ENCODE measurements at places on chromosomes 7 and 10.

GRCh38 chr10:5282137-5282536 is 82.6 kb upstream of the UCN3 start:
- DNase-seq: no peak

- DNase-seq: no peak
These were observed 62.0 kb upstream of the NAMPT start for GRCh38 chr7:106346678-106347217.

DNA sequence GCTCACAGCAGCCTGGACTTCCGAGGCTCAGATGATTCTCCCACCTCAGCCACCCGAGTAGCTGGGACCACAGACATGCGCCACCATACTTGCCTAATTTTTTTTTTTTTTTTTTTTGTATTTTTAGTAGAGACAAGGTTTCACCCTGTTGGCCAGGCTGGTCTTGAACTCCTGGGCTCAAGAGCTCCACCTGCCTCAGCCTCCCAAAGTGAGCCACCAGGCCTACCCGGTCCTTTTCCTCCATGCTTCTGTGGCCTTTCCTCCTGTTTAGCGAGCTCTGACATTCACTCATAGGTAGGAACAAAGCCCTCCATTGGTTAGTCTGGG is 50.1 kb upstream of the SRPK2 start:
- no peak for DNase-seq

DNA sequence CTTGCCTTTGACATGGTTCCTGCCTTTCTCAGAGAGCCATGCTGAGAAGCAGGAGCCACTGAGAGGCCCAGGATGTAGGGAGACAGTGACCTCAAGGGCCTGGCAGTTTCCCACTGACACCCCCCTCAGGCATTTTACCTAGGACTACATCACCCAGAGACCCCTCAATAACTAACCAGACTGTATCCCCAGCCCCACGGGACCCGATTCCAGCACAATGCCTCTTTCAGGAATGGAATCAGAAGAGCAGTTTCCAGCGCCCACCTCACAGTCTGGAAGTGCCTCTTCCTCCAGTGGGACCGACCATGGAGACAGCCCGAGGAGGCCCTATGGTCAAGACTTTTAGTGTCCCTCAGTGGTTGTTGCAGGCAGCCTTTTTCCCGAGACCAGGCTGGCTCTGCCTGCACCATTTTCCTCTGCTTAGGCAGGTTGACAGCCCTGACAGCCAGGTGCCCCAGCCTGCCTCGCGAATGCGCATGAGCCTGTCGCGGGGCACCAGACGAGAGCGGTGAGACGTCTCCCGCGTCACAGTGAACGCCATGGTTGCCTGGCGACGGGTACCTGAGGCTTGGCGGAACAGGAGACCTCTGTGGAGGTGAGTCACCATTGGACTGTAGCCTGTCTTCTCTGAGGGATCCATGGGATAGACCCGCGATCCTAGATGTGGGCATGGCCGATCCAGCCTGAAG is 28.4 kb upstream of the ZNF273 start:
- DNase-seq: no peak

DNA sequence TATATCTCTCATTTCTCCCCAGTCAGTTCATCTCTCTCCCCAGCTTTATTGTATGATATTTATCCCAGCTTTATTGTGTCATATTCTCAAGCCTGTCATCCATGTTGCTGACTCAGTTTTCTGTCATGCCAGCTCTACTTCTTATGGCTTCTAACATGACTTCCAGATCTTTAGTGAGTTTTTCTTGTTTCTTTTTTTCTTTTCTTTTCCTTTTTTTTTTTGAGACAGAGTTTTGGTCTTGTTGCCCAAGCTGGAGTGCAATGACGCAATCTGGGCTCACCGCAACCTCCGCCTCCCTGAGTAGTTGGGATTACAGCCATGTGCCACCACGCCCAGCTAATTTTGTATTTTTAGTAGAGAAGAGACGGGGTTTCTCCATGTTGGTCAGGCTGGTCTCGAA is 28.7 kb upstream of the CALU start:
- DNase-seq: no peak

DNA sequence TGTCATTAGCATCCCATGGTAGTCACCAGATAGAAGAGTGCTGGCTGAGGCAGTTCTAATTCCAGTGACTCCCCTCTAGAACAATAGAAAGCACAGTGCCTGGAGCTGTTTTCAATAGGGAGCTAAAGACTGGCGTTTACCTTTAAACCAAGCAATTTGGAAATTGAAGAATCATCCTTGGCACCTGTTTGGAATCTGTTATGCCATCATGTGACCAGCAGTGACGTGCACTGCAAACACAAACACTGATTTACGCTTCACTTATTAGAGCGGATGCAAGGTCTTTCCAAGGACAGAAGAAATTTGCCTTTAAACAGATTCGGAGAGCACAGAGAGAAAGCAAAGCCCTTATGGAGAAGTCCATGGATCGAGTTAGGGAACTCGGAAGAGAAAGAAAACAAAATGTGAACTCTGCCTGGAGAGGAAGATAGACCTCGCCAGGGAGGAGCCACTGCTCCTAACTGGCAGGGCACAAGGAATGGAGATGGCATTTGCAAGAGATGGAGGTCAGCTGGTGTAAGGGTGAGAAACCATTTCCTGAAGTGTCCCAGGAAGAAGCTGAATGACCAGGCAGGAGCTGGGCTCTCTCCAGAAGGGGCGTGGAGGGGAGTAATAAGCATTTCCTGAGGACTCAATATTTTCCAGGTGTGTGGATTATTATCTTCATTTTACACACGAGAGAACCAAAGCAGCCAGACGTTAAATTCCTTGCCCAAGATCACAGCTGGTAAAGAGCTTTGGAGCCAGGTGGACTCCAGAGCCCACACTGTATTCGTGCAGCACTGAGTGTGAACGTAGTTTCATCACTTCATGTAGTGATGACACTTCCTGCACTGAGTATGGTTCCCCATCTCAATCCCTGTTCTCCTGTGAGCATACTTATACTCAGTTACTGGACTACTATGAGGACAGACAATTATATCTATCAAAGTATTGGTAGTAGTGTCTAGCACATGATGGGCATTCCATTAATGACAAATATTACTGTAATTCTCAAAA is 97.7 kb downstream of the CUBN start:
- no peak for DNase-seq

GRCh38 chr7:155338632-155339320 is 41.1 kb downstream of the INSIG1 start:
- DNase-seq: no peak

DNA sequence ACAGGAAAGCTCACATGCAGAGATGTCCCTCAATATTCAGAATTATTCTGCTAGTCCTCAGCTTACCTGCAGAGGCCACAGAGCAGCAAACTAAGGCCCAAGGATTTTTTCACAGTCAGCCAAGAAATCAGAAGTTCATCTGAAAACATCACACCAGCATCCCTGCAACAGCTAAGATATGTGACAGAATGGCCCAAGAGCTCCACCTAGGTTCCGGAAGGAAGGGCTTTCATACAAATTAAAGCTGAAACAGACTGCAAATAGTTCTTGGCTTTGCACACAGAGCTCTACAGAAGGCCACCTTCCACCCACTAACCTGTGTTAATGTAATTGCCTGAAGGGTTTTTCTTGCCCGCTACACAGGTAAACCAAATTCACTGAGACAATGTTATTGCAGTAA is 438.8 kb upstream of the C7orf33 start:
- no peak for DNase-seq

- DNase-seq: no peak
These were observed 3.3 kb downstream of the INSYN2A start for GRCh38 chr10:127193125-127193524.

GRCh38 chr7:3836855-3837254 is 535.8 kb downstream of the SDK1 start:
- DNase-seq: no peak

DNA sequence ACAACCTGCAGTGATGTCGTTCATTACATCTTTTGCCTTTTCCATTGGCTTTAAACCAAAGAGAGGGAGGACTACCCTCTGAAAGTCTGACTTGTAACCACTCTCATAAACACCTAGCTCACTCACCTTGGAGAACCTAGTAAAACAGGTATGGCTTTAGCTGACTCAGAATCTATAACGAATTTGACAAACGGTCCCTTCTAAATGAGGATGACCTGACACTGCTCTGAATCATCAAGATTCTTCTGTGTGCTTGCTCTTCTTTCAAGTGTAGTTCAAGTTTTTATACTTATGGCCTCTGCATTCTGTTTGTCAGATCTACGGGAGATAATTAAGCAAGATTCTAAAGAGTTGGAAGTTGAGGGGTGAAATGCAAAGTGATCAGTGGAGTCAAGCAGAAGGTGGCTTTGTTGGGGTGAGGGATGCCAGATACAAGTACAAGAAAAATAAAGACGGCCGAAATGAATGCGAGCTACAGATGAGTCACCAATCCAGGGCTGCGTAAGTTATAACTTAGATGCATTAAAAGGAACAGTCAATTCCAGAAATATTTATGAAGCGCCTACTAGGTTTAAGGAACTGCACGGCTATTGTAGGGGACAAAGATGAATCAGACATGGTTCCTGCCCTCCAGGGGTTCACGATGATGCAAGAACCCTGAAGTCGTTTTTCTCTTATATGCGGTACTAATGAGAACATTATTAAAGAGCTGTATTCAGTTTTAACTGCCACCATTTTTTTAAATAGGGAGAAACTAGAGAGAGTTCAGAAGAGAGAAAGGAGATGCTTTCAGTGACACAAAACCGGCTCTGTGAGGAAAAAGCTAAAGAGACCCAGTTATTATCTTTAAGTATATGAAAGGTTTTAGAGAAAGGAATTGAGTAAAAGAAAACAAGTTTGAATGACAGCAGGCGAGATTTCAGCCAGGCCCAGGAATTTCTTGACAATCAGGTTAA is 6.5 kb downstream of the HIPK2 start:
- DNase-seq: no peak

DNA sequence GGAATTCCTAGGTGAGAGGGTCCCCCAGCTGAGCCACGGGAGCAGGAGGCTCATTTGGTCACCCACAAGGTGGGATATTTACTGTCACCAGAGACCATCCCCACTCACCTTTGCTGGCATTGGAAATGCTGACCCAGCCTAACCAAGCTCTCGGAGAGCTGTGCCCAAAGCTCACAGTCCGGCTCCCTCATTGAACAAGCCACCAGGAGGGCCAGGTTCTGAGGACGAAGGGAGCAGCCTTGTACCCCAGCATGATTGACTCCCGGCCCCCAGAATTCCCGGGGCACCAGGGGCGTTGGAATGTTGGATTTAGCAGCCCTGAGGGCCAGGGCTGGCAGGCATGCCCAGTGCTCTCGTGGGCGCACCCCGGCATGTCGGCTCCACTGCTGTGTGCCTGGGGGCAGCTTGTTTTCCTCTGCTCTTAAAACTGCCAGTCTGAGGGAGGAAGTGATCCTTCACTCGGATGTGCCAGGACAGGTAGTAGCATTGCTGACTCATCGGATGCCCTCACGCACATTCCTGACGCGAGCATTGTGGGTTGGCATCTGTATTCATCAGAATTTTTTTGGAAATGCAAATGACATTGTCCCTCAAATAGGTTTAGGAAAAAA is 23.3 kb downstream of the CLIP2 start:
- no peak for DNase-seq

- no peak for DNase-seq
These were observed 1.5 kb upstream of the CALHM3 start for GRCh38 chr10:103480521-103480920.

DNA sequence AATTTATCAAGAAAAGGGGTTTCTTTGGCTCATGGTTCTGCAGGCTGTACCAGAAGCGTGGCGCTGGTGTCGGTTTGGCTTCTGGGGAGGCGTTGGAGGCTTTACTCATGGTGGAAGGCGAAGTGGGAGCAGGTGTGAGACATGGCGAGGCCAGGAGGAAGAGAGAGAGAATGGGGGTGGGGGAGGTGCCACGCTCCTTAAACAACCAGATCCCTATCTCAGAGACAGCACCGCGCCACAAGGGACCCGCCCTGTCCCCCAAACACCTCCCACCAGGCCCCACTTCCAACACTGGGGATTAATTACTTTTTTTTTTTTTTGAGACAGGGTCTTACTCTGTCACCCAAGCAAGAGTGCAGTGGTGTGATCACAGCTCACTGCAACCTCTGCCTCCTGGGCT is 18.0 kb upstream of the SH2B2 start:
- no peak for DNase-seq

GRCh38 chr7:133121175-133121844 is 39.4 kb upstream of the CHCHD3 start:
- no peak for DNase-seq

DNA sequence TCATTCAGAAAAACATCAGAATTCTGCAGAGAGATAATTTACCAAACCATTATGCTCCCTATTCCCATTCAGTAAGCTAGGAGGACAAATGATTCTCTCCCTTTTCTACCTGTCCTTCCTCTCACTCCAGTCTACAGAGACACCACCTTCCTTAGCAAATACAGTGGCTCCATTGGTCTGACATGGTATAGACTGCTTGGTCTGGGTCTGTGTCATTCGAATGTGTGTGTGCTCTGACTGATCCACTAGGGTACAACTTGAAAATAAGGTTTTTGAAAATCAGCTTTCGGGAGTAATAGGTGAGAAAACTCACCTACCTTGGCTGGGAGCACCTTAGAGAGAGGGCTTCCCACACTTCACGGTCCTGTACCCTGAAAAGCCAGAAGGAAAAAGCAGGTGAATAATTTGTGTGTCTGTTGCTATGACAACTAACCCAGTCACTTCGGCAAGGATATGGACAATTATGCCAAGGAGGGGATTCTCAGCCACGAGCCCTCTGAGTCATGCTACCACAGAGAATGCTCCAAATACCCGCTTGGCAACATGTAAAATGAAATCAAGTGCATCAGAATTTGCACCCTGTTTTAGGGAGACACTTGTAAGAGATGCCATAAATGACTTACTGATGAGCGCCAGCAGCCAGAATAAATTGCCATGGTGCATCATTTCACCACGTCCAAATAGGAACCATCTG is 114.5 kb upstream of the PRKCQ start:
- DNase-seq: no peak

GRCh38 chr7:108059526-108059925 is 56.6 kb upstream of the LAMB1 start:
- DNase-seq: no peak

GRCh38 chr7:124085179-124085578 is 52.3 kb upstream of the TMEM229A start:
- DNase-seq: no peak

DNA sequence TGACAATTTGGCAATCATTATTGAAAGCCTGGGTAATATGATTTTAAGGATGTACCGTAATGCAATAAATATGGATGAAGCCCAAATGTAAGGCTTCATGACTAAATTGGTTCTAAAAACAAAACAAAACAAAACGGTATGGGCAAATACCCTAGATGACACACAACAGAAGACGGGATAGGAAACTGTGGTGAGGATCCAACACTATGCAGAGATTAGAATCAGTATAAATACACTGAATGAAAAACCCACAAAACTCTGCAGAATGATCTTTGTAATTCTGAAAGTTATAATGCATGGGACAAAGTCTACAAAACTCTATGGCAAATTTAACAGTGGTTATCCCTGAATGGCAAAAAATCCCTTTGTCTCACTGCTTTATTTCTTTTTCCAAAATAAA is 57.6 kb downstream of the MALSU1 start:
- no peak for DNase-seq

- DNase-seq: no peak
These were observed 259.0 kb upstream of the GHITM start for GRCh38 chr10:83880252-83880791.

GRCh38 chr7:23472046-23472445 is 1.8 kb upstream of the IGF2BP3 start:
- no peak for DNase-seq

All from esophagus squamous epithelium (tissue), 5 donors.